CD8-positive, alpha-beta memory T cell (primary cell): ENCODE measurements at places on chromosomes 2 and 18. TPM values are rescaled to one million over a fixed set of nuclear protein-coding genes. Genes with fewer than 3 reads are reported as not detected.

DNA sequence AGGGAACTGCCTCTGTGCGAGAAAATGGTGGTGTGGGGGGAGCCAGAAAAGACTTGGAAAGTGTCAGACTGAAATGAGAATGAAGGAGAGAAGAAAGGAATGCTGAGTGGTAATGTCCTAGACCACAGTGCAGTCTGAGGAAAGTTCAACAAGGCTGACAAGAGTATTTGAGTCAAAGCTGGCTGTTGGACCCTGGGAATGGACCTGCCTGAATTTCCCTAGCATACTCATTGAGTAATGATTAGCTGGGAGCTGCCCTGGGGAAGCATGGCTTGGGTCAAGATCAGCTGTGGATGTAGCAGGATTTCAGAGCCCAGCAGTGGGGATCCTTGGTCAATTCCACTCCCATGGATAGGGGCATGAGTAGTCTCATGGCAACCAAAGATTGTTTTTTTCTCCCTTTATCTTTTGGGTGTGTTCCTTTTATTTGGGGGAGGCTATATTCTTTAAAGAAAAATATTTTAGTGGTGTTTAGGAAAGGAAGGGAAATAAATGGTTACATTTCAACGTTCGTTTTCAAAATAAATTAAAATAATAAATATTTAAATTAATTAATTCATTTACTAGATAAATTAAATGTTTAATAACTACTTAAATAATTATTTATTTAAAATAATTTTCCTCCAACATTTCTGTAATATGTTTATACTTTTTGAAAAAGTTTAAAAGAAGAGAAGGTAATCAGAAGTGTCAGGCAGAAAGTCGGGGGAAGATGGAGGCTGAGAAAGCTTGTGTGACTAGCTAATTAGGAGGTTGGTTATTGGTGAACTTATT is 15.9 kb upstream of the LHCGR start:
- DNase-seq = no peak
- no peaks in the 10 kb centered on the region for H3K27me3 ChIP-seq
- H3K4me1 ChIP-seq = no peaks in the 10 kb centered on the region
- H3K27ac ChIP-seq = no peak overlapping the region
- no peaks in the 10 kb centered on the region for H3K36me3 ChIP-seq
- H3K4me3 ChIP-seq = no peak overlapping the region

DNA sequence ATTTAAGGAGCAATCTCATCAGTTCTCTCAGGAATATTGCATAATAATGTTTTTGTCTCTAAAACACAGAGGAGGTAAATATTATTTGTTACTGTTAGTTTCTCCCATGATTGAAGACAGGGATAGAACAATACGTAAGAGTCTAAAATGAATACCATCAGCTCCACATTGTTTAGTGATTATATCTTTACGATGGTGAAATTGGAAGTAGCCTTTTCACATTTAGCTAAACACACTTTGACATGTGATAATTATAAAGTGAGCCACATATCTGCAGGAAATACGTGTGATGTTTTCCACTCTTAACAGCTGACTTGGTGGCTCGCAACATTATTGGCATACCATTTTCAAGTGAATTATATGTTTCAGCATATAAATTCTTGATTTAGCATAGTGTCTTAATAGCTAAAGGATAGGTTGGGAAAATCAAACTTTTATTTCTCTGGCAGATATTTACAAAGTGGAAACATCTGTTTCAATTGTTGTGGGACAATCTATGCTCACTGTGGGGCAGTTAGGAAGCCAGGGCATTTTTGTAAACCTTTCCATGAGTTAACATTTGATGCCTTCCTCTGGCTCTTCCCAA is 208.1 kb upstream of the RASGRP3 start:
- no peaks in the 10 kb centered on the region for H3K36me3 ChIP-seq
- H3K27ac ChIP-seq = no peak overlapping the region
- no peaks in the 10 kb centered on the region for H3K27me3 ChIP-seq
- H3K4me3 ChIP-seq = no peak overlapping the region
- no peaks in the 10 kb centered on the region for H3K4me1 ChIP-seq

- H3K27ac ChIP-seq = no peak overlapping the region
- no peaks in the 10 kb centered on the region for H3K36me3 ChIP-seq
- H3K4me3 ChIP-seq = no peak overlapping the region
- no peaks in the 10 kb centered on the region for H3K27me3 ChIP-seq
- peaks cover 4% of the 10 kb centered on the region for H3K4me1 ChIP-seq
- DNase-seq = no peak
These were observed 4.1 kb upstream of the LOXHD1 start for GRCh38 chr18:46660957-46661749.

DNA sequence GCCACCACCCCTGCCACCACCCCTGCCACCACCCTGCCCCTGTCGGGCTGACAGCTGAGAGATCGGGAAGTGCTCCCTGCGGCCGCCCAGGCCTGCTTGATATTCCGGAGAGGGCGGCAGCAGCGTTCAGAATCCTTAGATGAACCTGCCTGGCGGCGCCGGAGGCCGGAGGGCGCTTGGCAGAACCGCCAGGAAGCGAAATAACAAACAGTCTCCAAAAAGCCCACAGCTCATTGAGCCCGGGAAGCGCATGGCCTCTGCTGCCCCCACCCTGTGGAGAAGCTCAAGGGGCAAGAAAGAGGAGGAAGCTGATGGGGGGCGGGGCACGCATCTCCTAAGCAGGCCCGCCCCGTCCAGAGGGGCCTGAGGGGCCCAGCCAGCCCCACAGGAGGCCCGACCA is 92.2 kb upstream of the MBOAT2 start:
- no peak overlapping the region for H3K27ac ChIP-seq
- H3K36me3 ChIP-seq = no peaks in the 10 kb centered on the region
- no peaks in the 10 kb centered on the region for H3K27me3 ChIP-seq
- H3K4me3 ChIP-seq = no peak overlapping the region
- no peak for DNase-seq

DNA sequence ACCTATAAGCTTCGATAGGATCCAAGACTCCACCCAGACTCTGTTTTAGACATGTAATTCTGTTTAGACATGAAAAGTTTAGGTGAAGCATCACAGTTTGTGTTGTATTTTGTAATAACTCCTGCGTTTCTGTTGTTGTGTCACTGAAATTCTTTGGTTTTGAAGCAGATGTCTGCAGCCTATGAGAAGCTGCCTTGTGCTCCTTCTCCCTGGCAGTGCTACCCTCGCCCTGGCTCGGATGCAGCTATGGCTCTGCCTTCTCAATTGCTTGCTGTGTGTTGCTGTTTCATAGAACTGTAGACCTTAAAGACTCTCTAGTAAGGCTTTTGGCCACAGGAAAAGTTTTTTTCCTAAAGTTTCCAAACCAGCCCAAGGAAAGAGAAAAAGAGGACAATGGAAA is 40.2 kb upstream of the ZNF638 start:
- H3K4me3 ChIP-seq = no peak overlapping the region
- no peaks in the 10 kb centered on the region for H3K36me3 ChIP-seq
- H3K27ac ChIP-seq = no peak overlapping the region
- no peaks in the 10 kb centered on the region for H3K27me3 ChIP-seq
- H3K4me1 ChIP-seq = no peaks in the 10 kb centered on the region

DNA sequence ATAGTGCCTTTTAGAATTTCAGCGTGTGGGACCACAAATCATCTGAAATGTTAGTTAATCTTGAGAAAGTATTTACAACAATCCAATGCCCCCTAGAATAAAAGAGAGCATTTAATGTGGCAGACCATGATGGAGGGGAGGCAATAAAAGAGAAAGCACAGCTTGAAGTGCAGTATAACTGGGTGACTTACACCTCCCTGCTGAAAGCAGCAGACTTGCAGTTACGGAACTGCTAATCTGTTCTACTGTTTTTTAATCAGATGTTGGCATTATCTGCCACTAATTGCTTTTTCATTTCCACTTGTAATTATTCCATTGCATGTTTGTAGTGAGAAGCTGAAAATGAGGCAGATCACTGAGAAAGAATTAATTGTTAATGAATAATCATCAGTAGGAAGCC is 130.5 kb upstream of the ITGA4 start:
- DNase-seq = no peak
- no peaks in the 10 kb centered on the region for H3K36me3 ChIP-seq
- no peak overlapping the region for H3K27ac ChIP-seq
- H3K4me1 ChIP-seq = no peaks in the 10 kb centered on the region
- no peak overlapping the region for H3K4me3 ChIP-seq

Gene MSTN
- total RNA-seq = not detected

Gene NLRC4
- total RNA-seq = 0.16 TPM
